SK-N-MC (cell line): ENCODE measurements at places on chromosomes 6 and 20.

- DNase-seq = no peak
Observed at GRCh38 chr20:21356386-21356785, 40.9 kb downstream of the NKX2-4 start.

DNA sequence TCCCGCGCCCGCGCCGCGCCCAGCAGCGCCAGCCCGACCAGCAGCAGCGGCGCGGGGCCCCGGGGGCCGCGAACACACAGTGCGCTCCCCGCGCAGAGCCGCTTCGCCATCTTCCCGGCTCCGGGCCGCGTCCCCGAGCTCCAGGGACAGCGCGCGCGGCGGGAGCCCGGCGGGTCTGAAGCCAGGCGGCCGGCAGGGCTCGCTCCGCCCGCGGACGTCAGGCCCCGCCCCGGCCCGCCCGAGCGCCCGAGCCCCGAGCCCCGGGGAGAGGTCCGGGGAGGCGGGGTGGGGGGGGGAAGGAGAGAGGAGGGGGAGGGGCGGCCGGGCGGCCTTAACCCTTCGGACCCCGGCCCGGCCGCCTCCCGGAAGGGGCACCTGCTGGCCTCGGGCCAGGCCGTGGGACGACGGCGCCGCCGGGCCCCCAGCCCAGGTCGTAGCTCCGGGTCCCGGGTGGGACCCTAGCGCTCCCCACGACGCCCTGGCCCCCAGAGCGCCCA, at the start of gene LAMA5:
TSS of gene LAMA5 (minus strand) at position 177 of the 497 bp plus-strand sequence. CDS start at position 110, 67 bp downstream.
- DNase-seq = no peak

- no peak for DNase-seq
Observed at GRCh38 chr20:46883892-46884291, 10.8 kb upstream of the EYA2 start.

DNA sequence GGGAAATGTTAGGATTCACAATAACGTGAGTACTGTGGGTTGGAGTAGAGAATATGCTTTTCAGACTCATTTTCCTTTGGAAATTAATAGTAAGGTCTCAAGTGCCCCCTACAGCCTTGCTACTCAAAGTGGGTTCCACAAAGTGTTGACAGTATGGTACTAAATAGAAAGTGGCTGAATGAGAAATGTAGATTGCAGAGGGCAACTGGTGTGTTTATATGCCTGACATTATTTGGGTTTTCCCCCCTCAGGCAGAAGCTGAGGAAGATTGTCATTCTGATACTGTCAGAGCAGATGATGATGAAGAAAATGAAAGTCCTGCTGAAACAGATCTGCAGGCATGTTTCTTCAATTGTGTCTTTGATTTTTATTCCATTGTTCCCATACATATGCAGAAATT, 5.6 kb downstream of the FBXO9 start:
- DNase-seq = no peak

DNA sequence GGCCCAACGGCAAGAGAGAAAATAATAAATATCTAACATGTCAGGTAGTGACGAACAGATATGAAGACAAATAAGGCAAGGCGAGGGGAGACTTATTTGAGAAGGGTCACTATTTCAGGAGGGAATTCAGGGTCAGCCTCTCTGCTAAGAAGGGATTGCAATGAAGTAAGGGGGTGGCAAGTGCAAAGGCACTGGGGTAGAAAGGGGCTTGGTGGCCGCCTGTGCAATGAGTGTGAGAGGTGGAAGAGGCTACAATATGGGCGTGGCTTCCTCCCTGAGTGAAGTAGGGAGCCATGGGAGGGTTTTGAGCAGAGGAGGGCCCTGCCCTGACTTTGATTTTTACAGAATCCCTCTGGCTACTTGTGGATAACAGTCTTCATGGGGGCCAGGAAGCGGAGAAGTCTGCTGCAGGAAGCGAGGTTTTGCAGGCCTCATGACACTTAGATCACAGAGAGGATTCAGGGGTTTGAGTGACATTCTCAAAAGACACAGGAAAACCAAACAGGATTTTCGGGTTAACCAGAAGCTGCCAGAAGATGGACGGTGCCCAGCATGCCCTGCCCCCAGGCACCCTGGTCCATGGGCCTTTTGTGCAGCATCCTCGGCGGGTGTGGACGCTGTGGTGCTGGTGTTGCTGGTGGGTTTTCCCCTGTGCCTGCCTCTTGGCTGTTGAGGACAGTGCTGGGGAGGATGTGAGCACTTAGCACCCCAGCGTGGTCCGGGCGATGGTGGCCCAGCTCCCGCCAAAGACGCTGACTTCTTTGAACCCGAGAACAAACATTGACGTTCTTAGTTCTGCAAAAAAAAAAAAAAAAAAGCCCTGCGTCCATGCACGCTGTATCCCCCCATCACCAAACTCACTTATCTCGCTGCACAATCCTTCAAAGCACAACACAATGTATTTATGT, 124.2 kb upstream of the PTPN1 start:
- DNase-seq = no peak

DNA sequence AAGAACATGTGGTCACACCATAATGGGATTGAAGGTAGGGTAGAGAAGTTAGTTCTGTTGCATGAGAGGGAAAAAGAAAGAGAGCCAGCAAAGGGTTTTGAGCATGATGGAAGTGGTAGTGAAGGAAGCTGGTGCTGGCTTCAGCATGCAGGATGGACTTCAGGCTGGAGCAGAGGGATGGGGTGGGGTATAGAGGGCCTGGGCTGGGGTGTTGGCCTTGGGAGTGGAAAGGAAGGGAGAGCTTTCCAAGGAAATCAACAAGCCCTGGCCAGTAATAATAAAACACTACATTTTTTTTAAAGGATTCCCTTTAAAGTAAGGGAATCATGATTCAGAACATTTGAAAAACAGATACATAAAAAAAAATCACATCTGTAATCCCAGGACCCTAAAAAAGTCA, 61.2 kb downstream of the LAMA4 start:
- DNase-seq = no peak

- no peak for DNase-seq
Observed at GRCh38 chr6:158211273-158212055, 43.3 kb downstream of the GTF2H5 start.

DNA sequence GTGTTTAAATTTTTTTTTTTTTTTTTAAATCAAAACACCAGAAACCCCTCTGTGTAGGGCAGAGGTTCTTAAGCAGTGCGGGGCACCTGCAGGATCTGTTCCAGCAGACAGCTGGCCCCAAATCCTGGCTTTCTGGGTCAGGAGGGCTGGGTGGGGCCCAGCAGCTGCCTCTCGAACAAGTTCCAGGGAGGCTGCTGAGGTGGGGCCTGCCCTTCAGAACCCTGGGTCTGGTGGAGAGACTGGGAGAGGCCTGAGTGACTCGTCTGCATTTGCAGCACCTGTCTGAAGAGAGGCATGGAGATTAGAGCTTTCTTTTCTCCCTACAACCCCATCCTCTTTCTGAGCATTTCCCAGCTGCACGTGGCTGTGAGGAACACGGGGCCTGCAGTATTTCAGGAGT, 8.4 kb downstream of the PSMG4 start:
- DNase-seq = no peak

DNA sequence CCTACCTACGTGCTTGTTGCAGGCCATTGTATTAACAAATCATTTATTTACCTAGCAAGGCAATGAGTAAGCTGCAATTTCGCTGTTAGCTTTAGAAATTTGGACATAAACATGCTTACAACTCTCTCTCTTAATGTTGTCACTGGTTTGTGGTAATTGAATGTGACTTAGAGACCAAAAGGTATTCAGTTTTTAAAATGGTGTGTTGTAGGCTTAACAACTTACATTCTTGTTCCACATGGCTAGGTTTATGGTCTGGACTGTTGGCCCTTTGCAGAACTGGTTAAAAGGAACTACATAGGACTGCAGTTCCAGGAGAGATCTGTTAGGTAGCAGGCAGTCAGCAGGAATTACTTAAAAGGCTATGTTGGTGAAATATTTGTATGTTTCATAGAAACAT, 10.3 kb upstream of the CTAGE9 start:
- no peak for DNase-seq
